COR-L47 (cell line): ENCODE measurements at places on chromosomes 3 and 15.

- no peak for DNase-seq
Observed at GRCh38 chr3:194584866-194585265, 48.4 kb downstream of the TMEM44 start.

GRCh38 chr3:112958811-112959560 is 15.9 kb downstream of the CD200R1 start:
- DNase-seq = no peak

DNA sequence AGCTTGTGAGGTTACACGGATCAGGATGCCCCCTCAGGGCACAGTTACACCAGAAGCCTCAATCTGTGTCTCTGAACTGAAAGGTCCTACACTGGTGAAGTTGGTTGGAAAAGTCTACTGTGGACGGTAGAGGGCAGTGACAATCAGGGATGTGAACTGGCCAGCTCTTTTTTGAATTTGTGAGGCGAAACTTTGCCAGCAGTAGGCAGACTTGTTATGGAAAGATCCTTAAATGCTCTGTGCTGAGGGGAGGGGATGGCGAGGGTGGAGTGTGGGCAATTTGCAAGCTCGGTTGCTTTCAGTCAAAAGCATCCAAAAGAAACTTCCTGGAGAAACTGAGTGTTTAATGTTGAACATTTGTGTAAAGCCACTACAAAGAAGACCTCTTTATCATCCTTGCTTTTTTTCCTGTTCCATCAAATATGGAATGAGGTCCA is 127.4 kb upstream of the ABHD17C start:
- DNase-seq = peak; percentile 29

GRCh38 chr3:42079701-42080452 is 11.3 kb upstream of the TRAK1 start:
- no peak for DNase-seq

DNA sequence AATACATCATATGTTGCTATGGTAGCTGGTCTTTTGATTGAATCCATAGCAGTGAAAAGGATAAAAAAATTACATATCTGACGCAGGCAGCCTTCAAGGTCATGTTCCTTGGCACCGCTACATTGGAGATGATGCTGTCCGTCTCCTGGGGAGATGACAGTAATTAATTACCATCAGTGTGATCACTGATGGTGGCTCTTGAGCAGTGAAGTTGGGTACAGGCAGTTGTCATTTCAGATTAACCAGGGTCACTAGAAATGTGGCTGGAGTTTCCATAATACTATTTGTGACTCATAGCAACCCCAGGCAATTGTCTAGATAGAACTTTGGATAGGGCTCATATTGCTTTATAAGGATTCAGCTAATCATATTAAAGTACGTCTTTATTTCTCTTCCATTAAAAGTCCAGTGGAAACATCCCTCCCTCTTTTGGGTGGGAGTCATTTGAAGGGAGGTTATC is 136.3 kb downstream of the THSD4 start:
- no peak for DNase-seq
